ENCODE measurements at places on chromosomes 3 and 15.

DNA sequence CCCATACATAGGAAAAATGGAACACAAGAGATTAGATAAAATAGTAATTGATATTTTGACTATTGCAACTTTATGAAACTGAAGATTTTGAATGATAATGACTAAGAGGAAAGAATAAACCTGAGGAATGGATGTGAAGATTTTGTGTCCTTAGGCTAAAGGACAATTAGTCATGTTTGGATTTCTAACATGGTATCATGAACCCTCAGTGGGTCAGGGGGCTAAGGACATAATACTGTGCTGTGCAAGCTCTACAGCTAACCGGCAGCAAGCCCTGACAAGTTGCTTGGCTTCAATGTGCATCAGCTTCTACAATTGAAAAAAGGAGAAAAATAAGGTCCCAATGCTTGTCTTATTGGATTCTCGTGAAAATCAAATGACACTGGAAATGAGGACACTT, 491.0 kb downstream of the MECOM start:
- no peak for DNase-seq

- no peak for DNase-seq
Measured at GRCh38 chr15:101056366-101057334, 137.5 kb downstream of the LRRK1 start.

- peak; percentile 74 for DNase-seq
Measured at GRCh38 chr3:50611464-50612233, at the start of gene CISH. Gene CISH (minus strand): TSS chr3:50611774. CDS start chr3:50611650, 124 bp downstream.

- no peak for DNase-seq
Measured at GRCh38 chr3:31952205-31952604, 28.9 kb downstream of the OSBPL10 start.

DNA sequence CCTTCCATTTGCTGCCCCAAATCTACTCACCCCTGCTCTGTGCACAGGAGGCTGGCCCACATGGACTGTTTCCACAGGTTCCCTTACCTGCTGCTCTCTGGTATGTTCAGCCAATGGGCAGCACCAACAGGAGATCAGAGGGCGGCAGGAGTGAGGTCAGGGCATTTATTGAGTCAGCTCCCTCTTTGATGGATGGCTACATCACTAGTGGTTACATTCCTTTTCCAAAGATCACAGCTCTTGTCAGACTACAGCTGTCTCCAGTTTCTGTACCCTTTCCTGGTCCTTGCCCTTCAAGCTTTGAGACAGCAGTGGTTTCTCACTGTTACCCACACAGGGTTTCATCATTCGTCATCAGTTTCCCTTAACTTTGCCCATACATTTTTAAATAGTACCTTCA, 325.1 kb downstream of the SUCLG2 start:
- DNase-seq = no peak

- DNase-seq = no peak
Measured at GRCh38 chr15:70141376-70142071, 43.8 kb upstream of the TLE3 start.

- DNase-seq = no peak
Measured at GRCh38 chr15:73632670-73633058, 525 bp downstream of the NPTN start.

DNA sequence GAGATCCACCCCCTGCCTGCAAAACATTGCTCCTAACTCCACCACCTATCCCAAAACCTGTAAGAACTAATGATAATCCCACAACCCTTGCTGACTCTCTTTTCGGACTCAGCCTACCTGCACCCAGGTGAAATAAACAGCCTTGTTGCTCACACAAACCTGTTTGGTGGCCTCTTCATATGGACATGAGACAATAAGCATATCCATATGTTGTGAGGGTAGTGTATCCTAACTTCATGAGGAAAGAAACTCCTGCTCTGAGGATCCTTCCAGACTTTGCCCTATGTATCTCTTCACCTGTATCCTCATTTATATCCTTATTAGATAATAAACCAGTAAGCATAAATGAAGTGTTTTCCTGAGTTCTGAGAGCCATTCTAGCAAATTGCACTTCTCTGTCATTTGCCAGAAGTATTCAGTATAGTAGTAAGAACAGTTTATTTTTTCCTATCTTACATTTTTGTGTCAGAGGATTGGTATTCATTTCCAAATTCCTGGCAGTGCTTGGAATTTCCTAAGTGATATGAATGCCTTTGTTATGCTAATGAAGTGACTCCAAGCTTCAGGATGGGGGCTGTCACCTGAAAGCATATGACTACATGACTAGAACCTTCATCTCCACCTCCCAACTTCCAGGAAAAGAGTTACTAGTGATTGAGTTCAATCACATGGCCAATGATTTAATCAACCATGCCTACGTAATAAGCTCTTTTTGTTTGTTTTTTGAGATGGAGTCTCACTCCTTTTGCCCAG, 30.2 kb downstream of the TTBK2 start:
- DNase-seq = no peak

- peak; percentile 6 for DNase-seq
Measured at GRCh38 chr3:132256989-132257388, 60.2 kb upstream of the ACP3 start.

DNA sequence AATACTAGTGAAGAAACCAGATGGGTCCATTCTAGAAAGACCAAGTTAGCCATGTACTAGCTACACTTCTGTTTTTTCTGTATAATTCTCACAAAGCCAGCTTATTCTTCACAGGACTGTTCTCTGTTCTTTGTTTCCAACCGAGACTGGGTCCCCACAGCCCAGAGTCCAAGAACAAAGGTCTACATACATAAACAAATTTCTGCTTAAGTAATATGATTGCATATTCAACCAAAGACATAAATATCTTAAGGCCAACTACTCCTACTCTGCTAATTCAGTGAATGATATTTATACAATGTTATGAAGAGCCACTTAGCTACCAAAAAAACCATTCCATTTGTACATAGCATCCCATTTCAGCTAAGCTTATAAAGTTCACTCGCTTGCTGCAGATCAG, 299.8 kb upstream of the CCDC54 start:
- DNase-seq = no peak

DNA sequence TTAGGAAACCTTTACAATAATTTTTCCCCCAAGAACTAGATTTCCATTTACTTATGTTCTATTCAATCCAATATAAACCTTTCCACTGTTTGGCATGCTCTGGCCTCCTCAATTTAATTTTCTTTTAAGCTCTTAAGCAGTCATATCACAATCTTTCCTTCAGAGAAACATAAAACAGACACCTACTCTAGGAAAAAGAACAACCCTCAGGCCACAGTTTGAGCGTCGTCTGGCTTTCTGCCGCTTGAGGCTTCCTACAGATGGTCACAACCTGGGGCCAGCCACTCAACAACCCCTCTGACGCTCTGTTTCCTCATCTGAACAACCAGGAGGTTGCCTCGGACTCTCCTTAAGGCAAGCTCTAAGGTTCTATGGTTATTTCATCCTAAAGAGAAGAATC, 143.3 kb downstream of the ADAMTS17 start:
- DNase-seq = no peak

DNA sequence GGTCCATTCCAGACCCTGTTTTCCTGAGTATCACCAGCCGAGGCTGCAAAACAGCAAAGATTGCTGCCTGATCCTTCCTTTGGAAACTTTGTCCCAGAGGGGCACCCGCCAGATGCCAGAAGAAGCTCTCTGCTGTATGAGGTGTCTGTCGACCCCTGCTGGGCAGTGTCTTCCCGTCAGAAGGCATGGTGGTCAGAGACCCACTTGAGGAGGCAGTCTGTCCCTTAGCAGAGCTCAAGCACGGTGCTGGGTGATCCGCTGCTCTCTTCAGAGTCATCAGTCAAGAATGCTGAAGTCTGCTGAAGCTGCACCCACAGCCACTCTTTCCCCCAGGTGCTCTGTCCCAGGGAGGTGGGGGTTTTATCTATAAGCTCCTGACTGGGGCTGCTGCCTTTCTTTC, 1121.2 kb downstream of the NSUN3 start:
- no peak for DNase-seq

DNA sequence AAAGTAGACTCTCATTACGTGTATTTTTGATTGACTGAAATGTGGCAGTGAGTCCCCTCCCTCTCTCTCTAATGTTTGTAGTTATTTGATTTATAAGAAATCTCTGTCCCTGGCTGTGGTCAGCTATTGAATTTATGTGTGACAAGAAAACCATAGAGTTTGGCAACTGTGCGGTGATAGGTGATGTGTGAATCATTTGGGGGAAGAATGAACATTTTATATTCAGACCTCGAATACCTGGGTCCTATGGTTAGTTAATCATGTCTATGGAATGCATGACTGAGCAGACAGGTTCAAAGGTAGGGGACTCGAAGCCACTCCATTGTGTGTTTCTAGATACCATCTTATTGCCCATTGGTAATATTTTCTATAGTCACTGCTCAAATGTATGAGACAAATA, 712.1 kb downstream of the MECOM start:
- no peak for DNase-seq

DNA sequence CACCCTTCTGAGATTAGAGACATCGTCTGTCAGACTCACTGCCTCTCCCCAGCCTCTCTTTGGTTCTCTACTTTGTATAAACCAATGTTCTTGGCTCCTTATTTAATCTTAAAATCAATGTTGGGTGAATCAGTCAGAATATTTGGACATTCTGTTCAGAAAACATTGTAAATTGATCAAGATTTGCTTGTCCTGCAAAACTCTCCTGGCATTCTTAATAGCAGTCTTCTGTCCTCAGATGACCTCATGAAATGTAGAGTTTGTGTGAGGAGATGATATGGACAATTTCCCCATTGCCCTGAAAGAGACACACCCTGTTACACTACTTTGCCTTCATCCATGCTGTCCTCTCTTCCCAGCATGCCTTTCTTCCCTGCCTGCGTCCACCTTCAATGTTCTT, 33.6 kb downstream of the CD200R1L start:
- DNase-seq = no peak

DNA sequence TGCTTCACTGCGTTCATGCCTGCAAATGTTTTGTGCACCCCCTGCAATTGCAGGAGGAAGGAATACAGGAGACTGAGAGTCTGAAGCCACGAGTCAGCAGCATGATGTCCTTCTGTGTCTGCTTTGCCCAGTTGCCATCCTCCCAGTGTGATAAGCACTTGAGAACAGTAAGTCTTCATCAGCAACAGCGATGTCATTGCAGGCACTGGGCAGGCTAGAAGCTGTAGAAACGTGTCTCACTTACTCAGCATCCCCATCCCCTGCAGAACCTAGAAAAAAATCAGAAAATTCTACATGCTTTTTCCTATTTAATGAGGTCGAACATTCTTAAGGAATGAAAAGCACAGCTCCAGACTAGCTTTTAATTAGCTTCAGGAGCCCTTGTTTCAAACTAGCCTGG, 156.5 kb upstream of the LPP start:
- no peak for DNase-seq

GRCh38 chr3:139319428-139320402, 24.1 kb upstream of the MRPS22 start:
- no peak for DNase-seq

DNA sequence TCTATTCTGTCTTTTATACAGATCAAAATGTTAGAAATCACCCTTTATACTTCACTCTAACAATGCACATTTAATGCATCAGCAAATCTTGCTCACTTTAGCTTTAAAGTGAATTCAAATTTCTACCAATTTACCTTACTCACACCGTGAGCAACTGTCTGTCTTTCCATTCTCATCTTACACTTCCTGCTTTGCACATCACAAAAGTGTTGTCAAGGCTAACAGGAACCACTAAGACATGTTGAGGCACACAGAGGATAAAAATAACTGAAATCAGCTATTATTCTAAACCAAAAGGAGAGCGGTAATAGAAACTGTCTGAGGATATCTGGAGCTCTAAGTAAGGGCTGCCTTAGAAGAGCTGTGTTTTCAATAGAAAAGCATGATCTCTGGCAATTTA, 519.9 kb downstream of the ZBBX start:
- DNase-seq = no peak

DNA sequence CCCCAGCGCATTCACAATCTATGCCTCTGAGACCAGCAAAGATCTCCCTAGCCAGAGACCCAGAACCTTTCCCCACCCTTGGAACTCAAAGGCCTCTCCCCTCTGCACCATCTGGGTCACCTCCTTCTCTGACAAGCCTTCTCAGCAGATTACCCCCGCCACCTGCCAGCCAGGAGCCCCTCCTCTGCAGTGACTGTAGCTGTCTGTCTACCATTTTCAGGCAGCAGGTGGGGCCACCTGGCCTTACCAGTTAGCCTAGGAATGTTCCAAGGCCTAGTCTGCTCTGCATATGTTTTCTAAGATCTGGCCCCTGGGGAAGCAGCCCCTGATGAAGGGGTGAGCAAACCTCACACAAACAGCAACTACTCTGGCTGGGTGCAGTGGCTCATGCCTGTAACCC, 2.4 kb downstream of the MYLK start:
- no peak for DNase-seq

GRCh38 chr3:86792316-86792715, 198.6 kb downstream of the VGLL3 start:
- DNase-seq = no peak

DNA sequence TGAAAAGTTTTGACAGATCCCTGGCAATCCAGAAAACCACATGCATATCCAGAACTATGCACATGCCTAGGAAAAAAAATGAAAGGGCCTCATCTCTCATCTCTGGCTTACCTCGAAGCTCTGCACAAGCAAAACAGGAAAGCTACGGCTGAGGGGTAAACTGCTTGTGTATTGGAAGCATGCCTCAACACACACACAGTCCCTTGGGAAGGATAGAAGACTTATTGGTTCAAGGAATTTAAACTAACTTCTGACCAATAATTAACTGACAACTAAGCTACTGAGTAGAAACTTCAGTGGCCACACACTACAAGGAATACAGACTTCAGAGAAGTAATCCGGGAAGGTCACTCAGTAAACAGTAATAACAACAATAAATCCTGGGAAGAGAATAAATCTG, 59.9 kb upstream of the POMGNT2 start:
- no peak for DNase-seq

- DNase-seq = peak; percentile 37
Measured at GRCh38 chr15:65981837-65982626, 112.7 kb downstream of the RAB11A start.

DNA sequence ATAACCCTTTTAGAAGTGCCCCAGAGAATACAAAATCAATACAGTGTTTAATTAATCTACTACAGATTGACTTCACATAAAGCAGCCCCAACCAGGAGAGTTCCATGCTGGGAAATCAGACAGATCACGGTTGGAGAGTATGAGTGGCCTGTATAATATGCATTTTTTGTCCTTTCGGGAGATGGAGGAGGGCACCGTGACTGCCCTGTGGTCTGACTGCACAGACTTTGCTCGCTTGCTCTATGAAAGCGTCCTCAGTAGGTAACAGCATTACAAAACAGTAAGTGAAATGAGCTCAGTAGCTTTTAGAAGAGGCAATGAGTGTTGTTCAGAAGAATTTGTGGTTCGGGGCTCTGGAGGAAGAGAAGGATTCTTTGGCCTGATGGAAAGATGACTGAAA, 34.2 kb upstream of the SKIL start:
- no peak for DNase-seq

Measured in Jurkat, Clone E6-1 (cell line).